ELF-1 (cell line): ENCODE measurements at places on chromosomes 3 and 15.

- DNase-seq = no peak
Observed at GRCh38 chr3:86244905-86245304, 746.0 kb downstream of the VGLL3 start.

DNA sequence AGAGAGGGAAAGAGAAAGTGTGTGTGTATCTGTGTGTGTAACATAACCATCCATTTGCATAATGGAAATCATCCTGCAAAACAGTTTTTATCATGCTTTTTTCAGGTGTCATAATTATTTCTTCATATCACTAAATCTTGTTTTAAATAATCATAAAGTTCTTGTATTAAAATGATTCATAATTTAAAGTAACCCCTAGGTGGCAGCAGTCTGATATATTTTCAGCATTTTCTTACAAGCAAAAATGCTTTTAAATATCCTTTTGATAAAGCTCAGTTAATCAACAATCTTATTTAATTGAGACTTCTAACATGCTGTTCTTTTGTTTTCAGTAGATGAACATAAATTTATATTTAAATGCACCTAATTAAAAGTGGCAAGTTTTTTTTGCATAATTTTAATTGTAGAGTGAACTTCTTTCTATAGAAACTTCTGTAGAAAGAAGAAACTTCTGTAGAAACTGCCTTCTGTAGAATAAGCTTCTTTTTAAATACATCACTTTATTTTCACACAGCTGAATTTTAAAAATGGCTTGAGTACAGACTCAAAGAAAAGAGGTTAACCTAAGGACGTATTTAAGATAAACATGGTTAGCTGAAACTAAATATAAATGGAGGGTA lies 72.5 kb downstream of the OPA1 start:
- DNase-seq = no peak

GRCh38 chr15:25325187-25325586 lies 113.6 kb downstream of the UBE3A start:
- no peak for DNase-seq

- no peak for DNase-seq
Observed at GRCh38 chr3:127716384-127716783, 43.6 kb downstream of the ABTB1 start.
